ENCODE measurements at places on chromosomes 6 and 20.

DNA sequence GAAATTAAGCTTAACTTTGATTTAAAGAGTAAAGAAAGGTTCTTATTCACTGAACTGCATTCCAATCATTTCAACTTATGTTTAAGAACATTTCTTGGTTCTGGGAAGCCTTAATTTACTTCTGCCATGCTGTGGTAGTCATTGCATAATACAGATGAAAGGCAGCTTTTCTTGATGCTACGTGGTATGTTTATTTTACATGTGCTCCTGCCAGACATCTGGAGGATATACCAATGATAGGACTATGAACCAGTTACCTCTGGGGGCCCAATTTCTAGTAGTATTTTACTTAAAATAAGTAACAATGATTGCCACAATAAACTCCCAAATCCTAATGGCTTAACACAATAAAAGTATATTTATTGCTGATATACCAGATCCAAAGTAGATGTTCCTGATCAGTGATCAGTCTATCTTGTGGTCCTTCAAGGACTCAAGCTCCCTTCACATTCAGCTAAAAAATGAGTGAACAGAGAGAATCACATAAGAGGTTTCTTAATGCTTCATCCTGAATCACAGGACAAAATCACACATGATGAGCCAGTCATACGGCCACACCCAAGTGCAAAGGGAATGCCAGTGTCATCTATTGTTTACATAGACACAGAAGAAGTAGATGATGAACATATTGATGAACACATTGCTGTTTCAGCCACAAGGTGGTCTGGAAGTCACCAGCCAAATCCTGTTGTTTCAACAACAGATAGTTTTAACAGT is 56.5 kb upstream of the CCN2 start:
- peak; percentile 76 for DNase-seq

GRCh38 chr20:36499723-36500501 is 41.4 kb upstream of the MYL9 start:
- no peak for DNase-seq

DNA sequence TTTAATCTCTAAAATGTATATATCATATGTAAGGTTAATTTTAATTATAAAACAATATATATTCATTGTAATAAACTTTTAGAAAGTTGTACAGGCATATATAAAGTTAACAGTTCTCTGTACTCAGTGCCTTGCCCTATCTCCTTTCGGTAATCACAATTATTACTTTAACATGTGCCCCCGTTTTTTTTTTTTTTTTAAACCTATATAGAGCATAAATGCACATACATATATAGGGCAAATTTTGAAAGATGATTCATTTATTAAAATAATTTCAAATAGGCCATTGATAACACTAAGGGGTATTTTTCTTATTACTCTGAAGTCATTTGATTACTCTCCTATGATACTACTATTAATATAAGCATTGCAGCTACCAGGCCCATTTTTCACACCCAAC is 1.9 kb downstream of the ASF1A start:
- DNase-seq: no peak

- DNase-seq: no peak
Measured at GRCh38 chr20:17771206-17772004, 71.6 kb downstream of the BANF2 start.

- no peak for DNase-seq
Measured at GRCh38 chr20:39462416-39462945, 500.3 kb downstream of the DHX35 start.
